Small intestine (tissue), 16 donors: ENCODE measurements at places on chromosomes 4 and X.

DNA sequence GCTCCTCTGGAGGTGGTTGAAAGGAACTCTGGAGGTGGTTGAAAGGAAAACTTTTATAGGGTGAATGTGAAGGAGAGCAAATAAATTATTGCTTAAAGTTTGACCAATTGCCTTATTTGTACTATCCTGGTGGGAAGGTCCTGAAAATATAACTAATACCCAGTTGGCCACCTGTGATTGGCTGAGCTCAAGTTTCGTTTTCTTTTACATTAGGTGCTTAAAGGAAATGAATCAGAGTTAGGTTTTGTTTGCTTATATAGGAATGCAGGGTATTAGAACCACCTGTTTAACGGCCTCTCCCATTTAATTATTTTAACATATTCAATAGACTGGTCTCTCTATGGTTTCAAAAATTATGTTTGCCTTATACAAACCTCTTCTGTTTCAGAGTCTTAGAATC lies 497.6 kb downstream of the PRR32 start:
- no peak for DNase-seq

GRCh38 chrX:30248854-30249253 lies 1.9 kb downstream of the MAGEB1 start:
- DNase-seq = no peak

- DNase-seq = no peak
These were observed 45.7 kb upstream of the SLC2A9 start for GRCh38 chr4:10066670-10067651.

DNA sequence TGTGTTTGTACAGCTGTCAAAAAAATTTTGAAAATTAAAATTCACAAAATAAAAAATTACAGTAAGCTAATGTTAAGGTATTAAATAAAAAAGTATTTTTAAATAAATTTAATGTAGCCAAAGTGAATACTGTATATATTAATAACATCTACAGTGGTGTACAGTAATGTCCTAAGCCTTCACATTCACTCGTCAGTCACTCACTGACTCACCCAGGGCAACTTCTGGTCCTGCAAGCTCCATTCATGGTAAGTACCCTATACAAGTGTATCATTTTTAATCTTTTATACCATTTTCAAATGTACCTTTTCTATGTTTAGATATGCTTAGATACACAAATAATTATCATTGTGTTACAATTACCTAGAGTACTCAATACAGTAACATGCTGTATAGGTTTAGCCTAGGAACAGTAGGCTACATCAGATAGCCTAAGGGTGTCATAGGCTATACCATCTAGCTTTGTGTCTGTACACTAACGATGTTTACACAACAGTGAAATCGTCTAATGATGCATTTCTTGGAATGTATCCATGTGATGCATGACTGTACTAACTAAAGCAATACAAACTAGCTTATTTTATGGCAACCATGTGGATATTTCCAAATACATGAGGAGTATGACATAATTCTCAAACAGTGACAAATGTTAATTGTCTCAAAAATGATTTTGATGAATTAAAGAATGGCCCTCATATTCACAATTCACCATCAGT lies 13.7 kb downstream of the DDX60 start:
- no peak for DNase-seq

GRCh38 chrX:41350150-41350975 lies 16.4 kb downstream of the DDX3X start:
- DNase-seq = peak; percentile 3

GRCh38 chr4:1962980-1963379 lies 45.8 kb downstream of the NELFA start:
- no peak for DNase-seq

GRCh38 chrX:154374313-154375155 lies at the start of gene FLNA:
Gene FLNA (minus strand): TSS chrX:154374634. CDS start chrX:154371245, 3,389 bp downstream.
- no peak for DNase-seq

DNA sequence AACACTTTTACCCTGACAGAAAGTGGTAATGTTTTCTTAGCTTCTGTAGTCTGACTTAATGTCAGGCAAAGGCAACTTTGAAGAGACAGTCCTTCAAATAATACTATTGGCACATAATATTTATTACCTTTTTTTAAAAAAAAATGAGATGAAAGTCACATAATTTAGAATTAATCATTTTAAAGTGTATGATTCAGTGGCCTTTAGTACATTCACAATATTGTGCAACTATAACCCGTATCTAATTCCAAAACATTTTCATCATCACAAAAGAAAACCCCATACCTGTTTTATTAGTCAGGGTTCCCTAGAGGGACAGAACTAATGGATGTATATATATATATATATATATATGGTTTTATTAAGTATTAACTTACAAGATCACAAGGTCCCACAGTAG lies 94.8 kb upstream of the TEX13A start:
- DNase-seq = no peak

DNA sequence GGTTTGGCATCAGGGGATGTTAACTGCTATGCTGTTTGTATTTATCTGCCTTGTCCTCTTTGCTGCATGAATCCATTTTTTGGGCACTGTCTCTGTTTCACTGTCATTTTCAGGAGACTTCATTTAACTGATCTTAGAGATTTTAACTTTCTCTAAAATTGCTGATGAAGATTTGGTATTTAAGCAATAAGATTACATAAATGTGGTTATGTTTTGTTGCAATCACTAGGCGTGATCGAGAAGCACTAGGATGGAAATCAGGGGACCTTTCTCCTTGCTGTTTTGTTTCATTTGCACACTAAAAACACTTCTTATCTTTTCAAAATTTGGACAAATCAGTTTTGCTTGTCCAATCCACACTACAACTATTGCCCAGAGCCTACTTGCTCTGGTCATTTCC lies 15.4 kb downstream of the CXCL2 start:
- no peak for DNase-seq

DNA sequence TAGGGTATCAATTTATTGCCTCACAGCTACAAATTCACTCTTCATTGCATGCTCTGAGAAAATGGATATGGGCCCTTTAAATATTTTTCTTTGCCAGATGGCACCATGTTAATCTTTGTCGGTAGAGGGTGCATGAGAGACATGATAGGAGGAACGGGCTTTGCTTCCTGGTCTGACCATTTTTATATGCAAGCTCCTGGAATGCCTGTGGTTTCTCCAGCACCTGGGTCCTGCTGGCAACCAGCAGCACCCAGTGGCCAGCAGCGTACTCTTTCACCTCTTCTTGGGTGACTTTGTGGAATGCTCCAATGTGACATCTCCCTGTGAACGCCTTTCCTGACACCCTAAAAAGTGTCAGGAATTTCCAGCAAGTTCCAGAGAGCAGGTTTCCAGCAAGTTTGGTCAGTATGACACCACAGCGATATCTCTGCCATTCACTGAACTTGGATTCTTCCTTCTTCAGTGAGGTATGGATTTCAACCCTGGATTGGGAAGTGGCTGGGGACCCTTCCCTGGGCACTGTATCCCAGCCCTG lies 140.3 kb upstream of the PGRMC2 start:
- DNase-seq = peak; percentile 28

- no peak for DNase-seq
These were observed 48.5 kb downstream of the AWAT2 start for GRCh38 chrX:70001269-70001668.

- peak; percentile 77 for DNase-seq
These were observed at the start of gene NDUFC1 for GRCh38 chr4:139301821-139302611. Gene NDUFC1 (minus strand): TSS chr4:139302477. CDS start chr4:139295798, 6,679 bp downstream.

DNA sequence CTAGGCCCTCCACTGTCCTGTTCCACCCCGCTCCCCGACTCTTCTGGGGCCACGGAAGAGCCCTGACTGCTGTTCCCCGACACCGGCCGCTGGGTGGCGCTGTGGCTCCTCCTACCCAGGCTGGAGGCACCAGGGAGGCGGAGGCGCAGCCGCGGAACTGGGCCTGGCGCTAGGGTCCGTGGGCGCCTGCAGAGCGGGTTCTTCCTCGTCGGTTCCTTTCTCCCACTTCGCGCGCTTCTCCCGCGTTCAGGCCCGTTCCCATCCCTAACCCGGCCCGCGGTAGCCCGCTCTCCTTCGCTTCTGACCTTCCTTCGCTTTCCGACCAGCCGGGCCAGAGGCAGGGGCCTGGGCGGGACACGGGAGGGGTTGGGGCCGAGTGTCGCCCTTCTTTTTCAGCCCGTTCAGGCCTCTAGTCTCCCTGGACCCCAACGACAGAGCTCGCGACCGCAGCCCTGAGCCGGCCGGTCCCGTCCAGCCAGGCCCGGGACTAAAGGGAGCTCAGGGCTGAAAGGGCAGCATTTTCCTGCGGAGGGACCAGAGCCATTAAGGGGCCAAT lies 34.3 kb downstream of the NALF2 start:
- peak; percentile 79 for DNase-seq

DNA sequence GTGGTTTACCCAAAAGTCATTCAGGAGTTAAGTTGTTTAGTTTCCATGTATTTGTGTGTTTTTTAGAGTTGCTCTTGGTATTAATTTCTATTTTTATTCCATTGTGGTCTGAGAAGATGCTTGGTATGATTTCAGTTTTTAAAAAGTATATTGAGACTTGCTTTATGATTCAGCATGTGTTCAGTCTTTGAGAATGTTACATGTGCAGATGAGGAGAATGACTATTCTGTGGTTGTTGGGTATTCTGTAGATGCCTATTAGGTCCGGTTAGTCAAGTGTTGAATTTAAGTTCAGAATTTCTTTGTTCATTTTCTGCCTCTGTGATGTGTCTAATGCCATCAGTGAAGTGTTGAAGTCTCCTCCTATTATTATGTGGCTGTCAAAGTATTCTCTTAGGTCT lies 249.4 kb downstream of the ARHGAP10 start:
- DNase-seq = no peak

GRCh38 chrX:119398974-119399771 lies at the start of gene SLC25A43:
Gene SLC25A43 (plus strand): TSS chrX:119399336. CDS start chrX:119399404, 68 bp downstream.
- DNase-seq = peak; percentile 66

- no peak for DNase-seq
These were observed 129.4 kb downstream of the CNKSR2 start for GRCh38 chrX:21503593-21503992.

DNA sequence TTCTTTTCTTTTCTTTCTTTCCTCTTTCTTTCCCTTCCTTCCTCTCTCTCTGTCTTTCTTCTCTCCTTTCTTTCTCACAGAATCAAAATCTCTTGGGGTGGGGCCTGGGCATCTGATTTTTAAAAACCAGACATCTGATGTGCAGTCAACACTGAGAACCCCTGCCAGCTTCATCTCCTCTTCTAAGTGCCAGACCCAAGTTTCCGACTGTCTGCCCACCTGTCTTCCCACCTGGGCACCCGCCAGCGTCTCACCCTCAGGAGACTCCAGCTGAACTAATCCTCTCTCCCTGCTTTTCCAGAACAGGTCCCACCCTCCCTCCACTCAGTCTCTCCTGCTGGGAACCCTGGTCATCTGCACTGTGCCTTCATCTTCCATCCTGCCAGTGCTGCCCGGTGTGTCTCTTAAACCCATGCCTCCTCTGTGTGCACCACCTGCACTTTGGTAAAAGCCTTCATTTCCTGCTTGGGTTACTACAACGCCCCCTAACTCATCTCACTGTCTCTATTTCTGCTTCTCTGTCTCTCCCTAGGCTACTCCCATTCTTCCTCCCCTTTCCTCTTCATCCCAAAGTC lies 2.8 kb downstream of the SOD3 start:
- no peak for DNase-seq

- no peak for DNase-seq
These were observed 53.7 kb upstream of the IRF2 start for GRCh38 chr4:184528051-184528450.

- no peak for DNase-seq
These were observed 29.8 kb upstream of the EMCN start for GRCh38 chr4:100547541-100548199.

GRCh38 chr4:186131935-186132334 lies 27.4 kb downstream of the FAM149A start:
- no peak for DNase-seq

DNA sequence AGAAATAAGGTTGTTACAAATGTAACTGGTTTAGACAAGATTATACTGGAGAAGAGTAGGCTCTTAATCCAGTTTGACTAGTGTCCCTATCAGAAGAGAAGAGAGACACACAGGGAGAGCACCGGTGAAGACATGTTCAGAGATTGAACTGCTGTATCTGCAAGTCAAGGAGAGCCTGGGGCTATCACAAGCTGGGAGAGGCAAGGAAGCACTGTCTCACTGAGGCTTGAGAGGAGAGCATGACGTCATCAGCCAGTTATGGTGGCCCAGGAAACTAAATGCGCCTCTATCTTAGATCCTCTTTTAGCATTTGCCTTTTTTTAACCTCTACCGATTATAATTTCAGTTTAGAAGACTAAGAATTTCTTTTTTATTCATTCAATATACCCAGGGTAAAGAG lies 583.4 kb downstream of the TRAM1L1 start:
- no peak for DNase-seq

DNA sequence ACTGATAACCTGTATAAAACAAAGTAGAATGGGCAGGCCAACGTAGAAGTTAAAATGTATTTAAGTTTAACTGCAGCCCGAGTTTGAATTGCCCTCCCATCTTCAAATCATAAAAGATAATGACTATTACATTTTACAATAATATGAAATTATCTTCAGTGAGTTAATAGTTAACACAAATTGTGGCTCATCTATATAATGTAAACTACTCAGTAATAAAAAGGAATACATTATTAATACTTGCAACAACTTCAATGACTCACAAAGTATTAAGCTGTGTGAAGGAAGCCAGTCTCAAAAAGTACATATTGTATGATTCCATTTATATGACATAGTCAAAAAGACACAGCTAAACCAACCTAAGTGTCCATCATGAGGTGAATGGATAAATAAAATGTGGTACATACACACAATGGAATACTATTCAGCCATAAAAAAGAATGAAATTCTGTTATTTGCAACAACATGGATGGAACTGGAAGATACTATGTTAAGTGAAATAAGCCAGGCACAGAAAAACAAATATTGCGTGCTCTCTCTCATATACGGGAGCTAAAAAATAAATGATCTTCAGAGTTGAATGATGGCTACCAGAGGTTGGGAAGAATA lies 7.8 kb downstream of the PLRG1 start:
- peak; percentile 60 for DNase-seq

DNA sequence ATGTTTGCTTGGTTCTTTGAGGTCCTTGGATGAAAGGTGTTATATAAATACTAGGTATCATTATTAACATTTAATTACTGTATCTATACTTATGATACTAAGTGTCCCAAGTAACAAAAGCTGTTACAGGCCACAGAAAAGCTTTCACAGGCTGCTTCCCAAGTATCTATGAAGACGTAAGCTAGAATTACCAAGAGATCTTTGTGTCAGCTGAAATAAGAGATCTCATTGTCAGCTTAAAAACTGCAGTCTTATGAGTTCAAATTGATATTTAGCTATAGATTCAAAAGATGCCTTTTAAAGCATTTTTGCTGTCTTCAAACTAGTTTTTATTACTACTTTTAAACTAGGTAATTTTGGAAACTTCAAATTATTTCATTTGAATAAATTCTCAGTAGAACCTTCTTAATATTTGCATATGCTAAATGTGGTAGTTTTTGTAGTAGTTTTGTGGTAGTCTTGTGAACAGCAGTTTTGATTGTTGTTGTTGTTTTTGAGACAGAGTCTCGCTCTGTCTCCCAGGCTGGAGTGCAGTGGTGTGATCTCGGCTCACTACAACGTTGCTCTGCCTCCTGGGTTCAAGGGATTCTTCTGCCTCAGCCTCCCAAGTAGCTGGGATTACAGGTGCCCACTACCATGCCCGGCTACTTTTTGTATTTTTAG lies 170.0 kb upstream of the RPL34 start:
- no peak for DNase-seq
